ENCODE measurements at places on chromosomes 3 and 15. TPM values are rescaled to one million over a fixed set of nuclear protein-coding genes. Genes with fewer than 3 reads are reported as not detected.

BFSP2 gene
- 3.6 TPM for total RNA-seq

CLDN16 gene
- 0.52 TPM for total RNA-seq

CHRNA5 gene
- 1.9 TPM for total RNA-seq

VEPH1 gene
- total RNA-seq = 0.19 TPM

DNAJB11 gene
- 42.8 TPM for total RNA-seq

ZNF660 gene
- total RNA-seq = 3.1 TPM

AGBL1 gene
- total RNA-seq = under 0.01 TPM

UPK1B gene
- total RNA-seq = 0.52 TPM

SOX2 gene
- 0.42 TPM for total RNA-seq

WDR6 gene
- total RNA-seq = 53.9 TPM

TMCO5A gene
- not detected for total RNA-seq

ZKSCAN7 gene
- total RNA-seq = 8.0 TPM

Measured in thymus (tissue), 14 donors.